ENCODE measurements at places on chromosomes 12 and 14. TPM values are rescaled to one million over a fixed set of nuclear protein-coding genes. Genes with fewer than 3 reads are reported as not detected.

- H3K4me1 ChIP-seq: peaks cover 6% of the 10 kb centered on the region
- H3K27ac ChIP-seq: no peak overlapping the region
Measured at GRCh38 chr14:24273422-24273998, 2.1 kb upstream of the RABGGTA start.

- no peaks in the 10 kb centered on the region for H3K4me1 ChIP-seq
- H3K4me3 ChIP-seq: no peak overlapping the region
- no peaks in the 10 kb centered on the region for H3K27me3 ChIP-seq
- no peak for DNase-seq
- no peaks in the 10 kb centered on the region for H3K36me3 ChIP-seq
Measured at GRCh38 chr14:37045340-37046061, 126.9 kb downstream of the SLC25A21 start.

- no peak for DNase-seq
- no peaks in the 10 kb centered on the region for H3K27me3 ChIP-seq
- no peaks in the 10 kb centered on the region for H3K36me3 ChIP-seq
- H3K4me1 ChIP-seq: no peaks in the 10 kb centered on the region
- no peak overlapping the region for H3K27ac ChIP-seq
- H3K4me3 ChIP-seq: no peak overlapping the region
Measured at GRCh38 chr14:98864211-98864610, 407.8 kb downstream of the BCL11B start.

DNA sequence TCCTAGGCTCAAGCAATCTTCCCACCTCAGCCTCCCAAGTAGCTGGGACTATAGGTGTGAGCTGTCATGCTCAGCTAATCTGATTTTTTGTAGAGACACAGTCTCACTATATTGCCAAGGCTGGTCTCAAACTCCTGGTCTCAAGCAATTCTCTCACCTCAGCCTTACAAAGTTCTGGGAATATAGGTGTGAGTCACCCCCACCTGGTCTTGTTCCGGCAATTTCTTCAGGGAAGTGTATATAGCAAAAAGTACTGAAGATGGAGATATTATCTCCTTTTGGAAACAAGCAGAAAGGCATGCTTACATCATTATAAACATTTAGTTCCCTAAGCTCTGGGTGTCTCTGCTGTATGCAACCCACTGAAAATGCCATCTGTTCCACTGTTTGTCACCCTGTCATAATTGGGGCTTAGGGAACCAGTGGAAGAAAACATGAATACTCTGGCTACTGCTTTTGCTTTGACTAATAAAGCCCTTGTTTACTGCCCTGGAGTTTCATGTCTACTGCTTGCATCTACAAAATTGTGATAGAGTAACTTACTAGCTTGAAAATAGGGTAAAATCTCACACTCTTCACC, 940.2 kb downstream of the GALC start:
- H3K27me3 ChIP-seq: no peaks in the 10 kb centered on the region
- H3K4me1 ChIP-seq: no peaks in the 10 kb centered on the region
- no peak overlapping the region for H3K27ac ChIP-seq

DNA sequence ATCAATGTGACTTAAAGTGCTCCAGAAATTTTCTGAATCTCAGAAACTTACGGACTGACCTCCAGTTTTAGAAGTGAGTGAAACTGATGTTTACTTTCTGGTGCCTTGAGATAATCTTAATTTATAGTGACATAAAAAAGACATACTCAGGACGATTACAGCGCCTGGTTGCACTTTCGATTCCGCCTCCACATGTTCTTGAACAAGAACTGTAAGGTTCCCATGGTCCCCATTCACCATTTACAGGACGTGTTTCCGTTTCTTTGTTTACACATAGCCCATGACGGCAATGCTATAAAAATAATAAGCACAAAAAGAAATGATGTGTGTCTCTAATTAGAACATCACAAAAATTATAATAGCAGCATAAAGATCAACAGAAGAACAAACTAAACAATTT, 98.2 kb downstream of the ADAMTS20 start:
- no peak overlapping the region for H3K4me3 ChIP-seq
- H3K27ac ChIP-seq: no peak overlapping the region
- no peaks in the 10 kb centered on the region for H3K36me3 ChIP-seq
- DNase-seq: no peak
- H3K27me3 ChIP-seq: no peaks in the 10 kb centered on the region

The POP5 gene
- 42.7 TPM for total RNA-seq
